Suprapubic skin (tissue), 4 donors: ENCODE measurements at places on chromosomes 2 and 18.

GRCh38 chr2:5121642-5122041 is 570.5 kb upstream of the SOX11 start:
- no peak for DNase-seq

GRCh38 chr18:10101729-10102128 is 187.9 kb downstream of the VAPA start:
- DNase-seq: no peak

DNA sequence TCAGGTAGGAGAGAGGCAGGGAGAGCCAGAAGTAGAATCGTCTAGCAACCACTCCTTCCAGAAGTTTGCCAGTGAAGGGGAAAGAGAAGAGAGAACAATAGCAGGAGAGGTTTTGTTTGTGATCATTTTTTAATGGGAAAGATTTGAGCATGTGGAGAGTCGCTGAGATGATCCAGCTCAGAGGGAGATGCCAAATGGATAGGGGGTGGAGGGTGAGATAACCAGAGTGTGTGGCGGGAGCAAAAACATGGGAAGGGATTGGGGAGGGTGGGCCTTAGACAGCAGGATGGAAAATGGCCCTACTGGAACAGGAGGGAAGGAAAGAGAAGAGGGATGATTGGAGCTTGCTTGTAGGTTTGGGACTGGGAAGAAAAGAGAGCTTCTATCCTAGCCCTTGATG is 269.8 kb downstream of the GLI2 start:
- no peak for DNase-seq

DNA sequence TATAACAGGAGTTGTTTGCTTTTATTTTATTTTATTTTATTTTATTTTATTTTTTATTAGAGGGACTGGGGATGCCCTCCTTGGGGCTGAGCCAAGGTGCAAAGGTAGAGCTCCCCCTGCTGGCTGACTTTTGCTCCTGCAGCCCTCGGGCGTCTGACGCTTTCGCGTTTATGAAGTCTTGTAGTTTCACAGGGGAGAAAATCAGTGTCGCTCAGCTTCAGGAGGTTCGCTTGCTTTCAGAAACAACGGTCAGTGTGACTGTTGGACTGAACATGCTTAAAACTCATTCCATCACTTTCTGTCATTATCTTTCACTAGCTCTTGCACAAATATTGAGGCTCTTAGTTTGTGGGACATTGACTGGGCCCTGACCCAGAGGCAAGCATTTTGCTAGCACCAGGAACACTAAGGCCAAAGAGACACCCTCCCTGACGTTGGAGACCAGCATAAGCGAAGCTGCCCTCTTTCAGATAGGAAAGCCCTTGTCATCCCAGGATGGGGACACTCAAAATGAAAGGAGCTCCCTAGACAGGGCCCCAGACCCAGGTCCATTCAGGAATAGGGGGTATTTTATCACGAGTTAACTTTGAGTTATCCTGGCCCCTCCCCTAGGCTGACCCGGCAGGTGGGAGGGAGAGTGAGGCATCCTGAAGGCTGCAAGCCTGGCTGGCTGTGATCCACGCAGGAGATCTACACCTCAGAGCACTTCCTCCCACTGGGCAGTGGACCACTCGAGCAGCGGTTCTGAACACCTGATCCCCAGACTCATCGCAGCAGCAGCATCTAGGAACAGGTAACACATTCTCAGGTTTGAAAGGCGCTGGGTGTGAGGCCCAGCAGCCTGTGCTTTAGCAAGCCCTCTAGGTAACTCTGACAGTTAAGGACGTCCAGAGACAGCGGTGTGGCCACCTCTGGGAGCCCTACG is 34.4 kb downstream of the LGALSL start:
- peak; percentile 81 for DNase-seq

- no peak for DNase-seq
Measured at GRCh38 chr2:29573612-29574011, 347.8 kb downstream of the ALK start.

DNA sequence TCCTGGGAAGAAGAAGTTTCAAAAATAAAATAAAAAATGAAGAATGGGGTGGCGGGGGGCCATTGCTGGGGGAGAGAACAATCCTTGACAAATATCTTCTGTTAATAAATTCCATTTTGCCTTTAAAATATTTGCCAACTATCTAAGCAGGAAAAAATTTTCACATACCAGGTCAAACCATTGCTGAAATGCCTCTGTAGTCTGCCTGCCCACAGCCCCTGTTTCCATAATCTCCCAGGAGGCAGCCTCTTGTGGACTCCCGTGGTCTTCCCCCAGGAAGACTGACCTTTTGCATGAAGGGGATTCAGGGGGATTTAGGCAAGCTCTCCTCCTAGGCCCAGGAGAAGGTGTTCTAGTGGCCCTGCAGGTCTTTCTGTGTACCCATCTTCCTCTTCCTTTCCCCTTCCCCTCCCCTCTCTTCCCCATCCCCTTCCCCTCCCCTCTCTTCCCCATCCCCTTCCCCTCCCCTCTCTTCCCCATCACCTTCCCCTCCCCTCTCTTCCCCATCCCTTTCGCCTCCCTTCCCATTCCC is 61.0 kb downstream of the RPL37A start:
- DNase-seq: no peak

DNA sequence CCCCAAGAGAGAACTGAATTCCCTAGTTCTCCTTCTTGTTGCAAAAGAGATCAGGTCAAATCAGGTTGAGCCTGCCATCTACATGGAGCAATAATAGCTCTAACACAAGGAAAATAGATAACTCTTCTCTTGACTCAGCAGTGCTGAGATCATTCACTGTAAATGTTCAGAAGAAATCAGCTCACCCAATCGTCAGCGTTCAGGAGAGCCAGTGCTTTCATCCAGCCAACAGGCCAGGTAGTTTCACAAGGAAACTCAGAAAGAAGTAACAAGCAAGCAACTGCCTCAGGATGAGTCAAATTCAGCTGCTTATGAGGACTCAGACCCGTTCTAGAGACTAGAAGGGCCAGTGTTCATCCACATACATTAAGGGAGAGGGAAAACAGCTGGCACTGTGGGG is 5.9 kb downstream of the LMAN2L start:
- no peak for DNase-seq
